ENCODE measurements at places on chromosomes 16 and 17.

- no peak for DNase-seq
Measured at GRCh38 chr17:67615736-67616135, 102.0 kb upstream of the NOL11 start.

- no peak for DNase-seq
Measured at GRCh38 chr16:54362591-54363206, 76.1 kb upstream of the IRX3 start.

DNA sequence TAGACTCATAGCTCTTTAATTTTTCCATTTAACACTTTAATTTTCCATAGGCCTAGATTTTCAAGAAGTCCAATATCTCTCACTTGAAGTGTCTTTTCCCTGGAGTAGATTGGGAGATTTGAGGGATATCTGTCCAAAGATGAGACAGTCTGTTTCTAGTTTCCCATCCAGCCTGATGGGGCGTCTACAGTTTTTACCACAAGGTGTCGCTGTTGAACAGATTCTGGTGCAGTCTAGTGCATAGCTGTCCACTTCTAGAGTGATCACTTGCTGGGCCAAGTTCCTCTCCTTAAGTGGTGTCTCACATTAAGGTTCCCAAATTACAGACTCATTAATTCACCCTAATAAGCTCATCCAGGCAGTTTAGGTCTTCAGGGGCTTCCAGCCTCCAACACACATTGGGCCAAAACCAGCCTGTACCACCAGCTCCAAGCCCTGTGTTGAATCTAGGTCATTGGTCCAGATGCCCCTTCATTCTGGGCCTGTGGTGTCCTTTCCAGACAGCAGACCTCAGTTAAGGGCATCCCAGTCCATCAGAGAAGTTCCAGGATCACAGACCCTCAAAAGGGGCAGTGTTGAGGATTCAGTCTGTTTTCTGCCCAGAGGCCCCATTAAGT lies 9.4 kb downstream of the SNX20 start:
- DNase-seq = peak; percentile 33

DNA sequence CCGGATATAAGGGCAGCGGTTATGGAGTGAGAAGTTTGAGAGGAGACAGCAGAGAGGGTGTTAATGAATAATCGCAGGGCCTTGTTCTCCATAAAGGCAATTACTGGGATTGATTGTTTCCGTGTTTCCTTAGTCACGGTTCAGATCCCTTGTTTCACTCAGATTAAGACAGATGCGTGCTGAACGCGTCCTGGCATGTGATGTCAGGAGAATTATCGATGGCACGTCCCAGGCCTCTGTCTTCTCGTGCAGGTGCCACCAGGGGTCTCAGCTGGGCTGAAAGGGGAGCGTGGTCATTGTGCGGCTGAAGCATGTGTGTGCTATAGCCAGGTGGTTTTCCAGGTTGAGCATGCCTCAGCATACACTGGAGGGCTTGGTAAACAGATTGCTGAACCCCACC lies 142.4 kb upstream of the NOL11 start:
- DNase-seq = no peak

- no peak for DNase-seq
Measured at GRCh38 chr17:74447628-74448159, 15.8 kb downstream of the GPRC5C start.

- no peak for DNase-seq
Measured at GRCh38 chr16:84302111-84302954, 7.7 kb downstream of the WFDC1 start.

- DNase-seq = no peak
Measured at GRCh38 chr16:89696670-89697128, 4.8 kb downstream of the SPATA2L start.

- DNase-seq = no peak
Measured at GRCh38 chr16:49622084-49622390, 233.9 kb downstream of the ZNF423 start.

DNA sequence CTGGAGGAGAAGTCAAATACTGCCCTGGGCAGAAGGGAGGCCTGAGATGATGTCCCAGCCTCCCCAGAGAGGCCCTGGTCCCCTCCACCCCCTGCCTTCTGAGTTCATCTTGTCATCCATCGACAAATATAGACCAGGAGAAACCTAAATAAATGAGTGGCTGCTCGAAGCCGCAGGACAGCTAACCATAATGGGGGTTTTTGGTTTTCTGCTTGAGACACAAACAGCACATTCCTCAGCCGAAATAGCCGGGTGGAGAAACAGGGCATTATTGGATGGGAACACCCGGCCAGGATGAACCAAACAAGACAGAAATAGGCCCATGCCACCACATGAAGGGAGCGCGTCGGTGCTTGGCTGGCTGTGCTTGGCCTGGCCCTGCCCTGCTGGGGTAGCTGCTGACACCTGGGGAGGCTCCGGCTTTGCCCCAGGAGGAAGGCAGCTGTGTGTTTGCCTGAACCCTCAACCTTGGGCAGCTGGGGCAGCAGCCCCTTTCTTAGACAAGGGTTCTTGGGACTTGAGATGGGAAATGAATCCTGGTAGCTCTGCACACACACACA lies 188.1 kb downstream of the IRX5 start:
- no peak for DNase-seq

DNA sequence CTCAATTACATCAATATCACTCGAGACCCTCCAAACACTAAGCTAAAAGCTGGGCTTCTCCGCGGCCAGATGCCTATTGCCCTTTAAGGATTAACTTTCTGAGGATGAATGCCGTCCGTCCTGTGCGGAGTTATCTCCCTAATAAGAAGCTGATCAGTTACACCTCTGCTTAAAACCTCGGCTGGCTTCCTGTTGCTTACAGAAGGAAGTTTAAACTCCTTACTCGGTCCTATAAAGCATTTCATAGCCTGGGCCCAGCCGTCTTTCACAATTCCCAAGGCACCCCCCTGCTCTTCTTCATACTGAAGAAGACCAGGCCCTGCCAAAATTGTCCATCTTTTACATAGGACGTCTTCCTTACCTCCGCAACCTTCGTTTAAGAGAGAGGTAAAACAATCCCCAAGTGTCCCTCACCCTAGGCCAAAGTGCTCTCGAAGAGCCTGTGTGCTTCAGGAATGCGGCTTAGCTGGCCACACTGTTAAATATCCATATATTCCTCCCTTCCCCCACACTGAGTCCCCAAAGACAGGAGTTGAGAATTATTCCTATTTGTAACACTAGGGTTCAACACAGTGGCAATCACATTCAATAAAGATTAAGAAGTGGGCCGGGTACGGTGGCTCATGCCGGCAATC lies 112.6 kb upstream of the IRX5 start:
- DNase-seq = no peak

- no peak for DNase-seq
Measured at GRCh38 chr16:57244463-57244766, 644 bp upstream of the ARL2BP start.

DNA sequence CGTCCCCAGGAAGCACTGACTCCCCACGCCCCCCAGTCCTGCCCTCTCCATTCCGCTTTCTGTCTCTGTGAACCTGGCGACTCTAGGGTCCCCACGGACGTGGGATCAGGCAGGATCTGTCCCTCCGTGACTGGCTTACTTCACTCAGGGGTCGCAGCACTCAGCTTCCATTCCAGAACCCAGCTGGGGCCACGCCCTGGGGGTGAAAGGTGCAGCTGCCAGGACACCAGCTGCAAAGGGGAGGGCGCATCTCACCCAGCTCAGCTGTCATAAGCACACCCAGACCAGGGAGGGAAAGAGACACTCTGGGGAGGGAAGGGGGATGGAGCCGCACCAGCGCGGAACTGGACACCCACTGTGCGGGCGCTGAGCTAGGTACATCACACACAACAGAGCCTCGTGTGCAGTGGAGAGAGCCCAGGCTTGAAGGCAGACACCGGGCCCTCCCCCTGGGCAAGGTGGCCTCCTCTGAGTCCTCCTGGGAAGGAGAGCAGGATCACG lies 18.5 kb upstream of the HEXD start:
- no peak for DNase-seq

- no peak for DNase-seq
Measured at GRCh38 chr17:51366866-51367265, 106.5 kb downstream of the UTP18 start.

GRCh38 chr16:13554005-13554404 lies 365.9 kb upstream of the ERCC4 start:
- DNase-seq = no peak

- DNase-seq = no peak
Measured at GRCh38 chr16:9922441-9922840, 259.8 kb downstream of the GRIN2A start.

DNA sequence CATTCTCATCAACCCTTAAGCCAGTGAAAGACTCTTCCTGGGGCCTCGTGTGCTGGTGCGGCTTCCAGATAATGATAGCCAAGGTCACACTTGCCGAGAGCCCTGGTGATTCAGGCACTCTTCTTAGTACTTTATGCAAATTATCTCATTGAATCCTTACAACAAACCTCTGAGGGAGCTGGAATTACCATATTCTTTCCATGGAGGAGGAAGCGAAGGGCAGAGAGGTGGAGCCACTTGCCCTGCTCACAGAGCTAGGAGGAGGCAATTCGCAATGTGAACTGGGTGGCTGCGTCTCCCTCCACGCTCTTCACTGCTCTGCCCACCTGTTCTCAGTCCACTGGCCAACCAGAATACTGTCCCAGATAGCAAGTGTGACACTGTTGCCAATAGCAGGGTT lies 409.7 kb downstream of the SNX29 start:
- DNase-seq = no peak

DNA sequence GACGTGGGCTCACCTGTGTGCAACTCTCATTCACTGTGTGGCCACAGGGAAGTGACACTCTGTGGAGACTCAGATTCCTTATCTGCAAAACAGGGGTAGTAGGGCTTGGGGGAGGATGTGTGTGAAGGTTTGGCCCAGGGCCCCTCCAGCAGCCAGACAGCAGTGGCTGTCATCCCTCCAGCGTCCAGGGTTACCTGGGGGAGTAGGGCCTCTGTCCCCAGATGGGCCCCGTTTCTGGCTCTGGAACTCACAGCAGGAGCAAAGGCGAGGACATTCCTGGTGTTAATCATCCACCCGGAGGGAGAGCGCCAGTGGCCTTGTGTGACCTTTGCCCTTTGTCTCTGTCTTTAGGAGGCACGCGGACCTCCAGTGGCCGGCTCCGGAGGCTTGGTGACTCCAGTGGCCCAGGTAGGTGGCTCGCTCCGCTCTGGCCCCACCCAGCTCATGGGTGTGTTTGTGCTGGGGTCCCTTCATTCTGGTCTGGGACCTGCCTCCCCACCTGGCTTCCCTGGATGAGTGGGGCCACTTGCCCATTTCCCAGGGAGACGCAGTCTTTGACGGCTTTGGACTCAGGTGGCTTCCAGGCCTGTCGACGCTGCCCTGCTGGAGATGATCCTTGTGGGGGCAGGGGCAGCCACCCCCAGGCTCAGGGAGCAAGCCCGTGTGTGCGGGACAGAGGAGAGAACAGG lies 166.2 kb downstream of the SEC14L1 start:
- DNase-seq = no peak

DNA sequence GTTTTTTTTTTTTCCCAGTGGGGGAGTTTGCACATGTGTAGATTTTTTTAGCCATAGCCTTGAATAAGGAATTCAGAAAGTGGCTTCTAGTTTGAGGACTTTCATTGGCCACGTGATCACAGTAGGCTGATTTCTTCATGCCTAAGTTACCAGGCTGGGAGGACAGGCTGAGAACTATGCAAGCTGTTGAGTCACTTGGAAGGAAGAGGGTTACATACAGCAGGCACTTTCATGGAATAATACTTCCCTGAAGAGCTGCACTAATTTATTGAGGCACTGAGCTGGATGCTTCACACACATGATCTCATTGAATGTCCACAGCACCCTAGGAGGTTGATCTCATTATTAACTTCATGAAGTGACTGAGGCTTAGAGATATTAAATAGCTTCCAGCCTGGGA lies 22.8 kb downstream of the PRKCB start:
- DNase-seq = no peak

DNA sequence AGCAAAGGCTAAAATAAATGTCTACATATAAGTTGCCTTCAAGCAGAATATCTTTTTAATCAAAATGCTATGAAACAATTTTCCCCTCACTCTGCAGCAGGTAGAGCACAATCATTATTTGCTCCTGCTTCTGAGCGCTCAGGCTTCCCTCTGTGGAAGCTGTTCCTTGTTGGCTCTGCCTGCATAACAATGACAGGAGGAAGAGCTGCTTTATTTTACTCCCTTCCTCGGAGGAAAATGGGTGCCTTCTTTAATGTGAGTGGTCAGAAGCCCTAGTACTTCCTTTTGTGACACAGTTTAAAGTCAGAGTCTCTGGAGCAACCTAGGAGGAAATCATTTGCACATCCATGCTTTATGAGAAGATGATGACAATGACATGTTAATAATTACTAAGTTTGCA lies 492.1 kb downstream of the CDH8 start:
- DNase-seq = no peak

DNA sequence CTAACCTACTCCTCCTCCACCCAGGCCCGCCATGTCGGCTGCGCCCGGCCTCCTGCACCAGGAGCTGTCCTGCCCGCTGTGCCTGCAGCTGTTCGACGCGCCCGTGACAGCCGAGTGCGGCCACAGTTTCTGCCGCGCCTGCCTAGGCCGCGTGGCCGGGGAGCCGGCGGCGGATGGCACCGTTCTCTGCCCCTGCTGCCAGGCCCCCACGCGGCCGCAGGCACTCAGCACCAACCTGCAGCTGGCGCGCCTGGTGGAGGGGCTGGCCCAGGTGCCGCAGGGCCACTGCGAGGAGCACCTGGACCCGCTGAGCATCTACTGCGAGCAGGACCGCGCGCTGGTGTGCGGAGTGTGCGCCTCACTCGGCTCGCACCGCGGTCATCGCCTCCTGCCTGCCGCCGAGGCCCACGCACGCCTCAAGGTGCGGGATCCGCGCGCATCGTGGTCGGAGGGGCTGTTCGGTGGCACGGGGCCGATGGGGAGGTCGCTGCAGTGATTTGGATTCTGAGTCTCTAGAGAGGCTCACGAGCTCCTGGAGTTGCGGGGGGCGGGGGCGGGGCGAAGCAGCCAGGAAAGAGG lies 878 bp downstream of the TRIM72 start:
- no peak for DNase-seq
